ENCODE measurements at places on chromosomes 6 and 20.

GRCh38 chr6:157323966-157324300, 614 bp upstream of the TMEM242 start:
- peak overlapping the region; percentile 98 for H3K4me3 ChIP-seq
- no peaks in the 10 kb centered on the region for H3K36me3 ChIP-seq
- peak; percentile 61 for DNase-seq
- peaks cover 19% of the 10 kb centered on the region for H3K27me3 ChIP-seq

- peaks cover 45% of the 10 kb centered on the region for H3K4me1 ChIP-seq
- peaks cover 62% of the 10 kb centered on the region for H3K36me3 ChIP-seq
- no peak overlapping the region for H3K4me3 ChIP-seq
Observed at GRCh38 chr6:30317913-30318589, 8.7 kb upstream of the TRIM39 start.

GRCh38 chr6:162625846-162626540, 101.6 kb downstream of the PRKN start:
- DNase-seq, result no peak
- H3K36me3 ChIP-seq, result no peaks in the 10 kb centered on the region
- H3K4me3 ChIP-seq, result no peak overlapping the region
- no peak overlapping the region for H3K27ac ChIP-seq
- H3K27me3 ChIP-seq, result no peaks in the 10 kb centered on the region

DNA sequence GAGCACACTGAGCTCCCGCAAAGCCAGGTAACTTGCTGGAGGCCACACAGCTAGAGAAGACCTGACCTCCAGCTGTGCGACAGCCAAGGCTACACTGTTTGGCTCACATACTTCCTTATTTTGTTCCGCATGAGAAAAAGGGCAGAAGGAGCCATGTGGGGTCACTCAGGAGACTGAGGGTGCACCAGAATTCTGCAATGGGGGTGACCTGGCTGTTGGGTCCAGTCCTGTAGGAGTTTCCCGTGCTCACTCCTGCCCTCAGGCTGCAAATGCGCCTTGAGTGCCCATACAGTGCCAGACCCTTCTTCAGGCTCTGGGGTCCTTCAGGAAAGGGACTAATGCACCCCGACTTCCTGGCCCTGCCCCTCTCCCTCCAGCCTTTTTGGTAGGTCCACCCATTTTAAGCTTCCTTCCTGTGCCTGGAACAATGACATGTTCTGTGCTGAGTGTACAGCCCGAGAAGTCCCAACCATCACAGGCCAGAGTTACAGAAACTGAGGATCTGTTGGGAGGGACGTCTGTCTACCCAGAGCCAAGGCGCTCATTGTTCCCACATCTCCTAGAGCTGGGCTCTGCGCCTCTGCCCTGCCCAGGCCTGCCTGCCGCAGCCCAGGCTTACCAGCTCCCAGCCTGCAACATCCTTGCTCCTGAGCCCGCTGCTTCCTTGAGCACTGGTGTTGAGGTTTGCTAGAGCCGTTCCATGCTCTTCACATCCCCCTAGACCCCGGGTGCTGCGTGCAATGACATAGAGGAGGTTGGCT, 33.5 kb upstream of the CD93 start:
- H3K27ac ChIP-seq, result no peak overlapping the region
- no peak overlapping the region for H3K4me3 ChIP-seq
- H3K36me3 ChIP-seq, result no peaks in the 10 kb centered on the region
- H3K4me1 ChIP-seq, result no peaks in the 10 kb centered on the region
- H3K27me3 ChIP-seq, result peaks cover 7% of the 10 kb centered on the region

DNA sequence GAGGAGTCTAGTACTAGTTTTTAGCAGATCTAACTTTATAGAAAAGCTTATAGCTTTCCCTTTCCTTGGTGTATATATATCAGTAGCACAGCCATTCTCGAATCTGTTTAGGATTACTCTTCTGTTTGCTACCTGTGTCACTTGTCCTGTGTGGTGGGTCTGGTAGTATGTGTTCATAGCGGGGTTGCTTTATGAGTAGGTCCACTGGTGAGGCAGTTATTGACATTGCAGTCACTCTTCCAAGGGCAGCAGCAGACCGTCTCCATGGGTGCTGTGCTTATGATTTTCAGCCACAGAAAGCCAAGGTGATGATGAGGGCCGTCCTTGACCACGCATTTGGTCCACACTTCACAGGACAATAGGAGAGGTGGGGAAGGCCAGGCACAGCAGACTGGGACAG, 171.5 kb downstream of the CDKAL1 start:
- DNase-seq, result no peak
- H3K27me3 ChIP-seq, result no peaks in the 10 kb centered on the region
- no peak overlapping the region for H3K27ac ChIP-seq
- H3K36me3 ChIP-seq, result peaks cover 4% of the 10 kb centered on the region
- H3K4me1 ChIP-seq, result peaks cover 22% of the 10 kb centered on the region
- no peak overlapping the region for H3K4me3 ChIP-seq

GRCh38 chr6:170205534-170206316, 85.2 kb downstream of the DLL1 start:
- no peak overlapping the region for H3K4me3 ChIP-seq
- H3K36me3 ChIP-seq, result no peaks in the 10 kb centered on the region
- H3K27ac ChIP-seq, result no peak overlapping the region

- H3K4me3 ChIP-seq, result no peak overlapping the region
- H3K4me1 ChIP-seq, result peaks cover 4% of the 10 kb centered on the region
- no peaks in the 10 kb centered on the region for H3K36me3 ChIP-seq
- H3K27ac ChIP-seq, result no peak overlapping the region
- no peak for DNase-seq
Observed at GRCh38 chr20:45105317-45105716, 4.4 kb upstream of the KCNS1 start.

- no peak overlapping the region for H3K27ac ChIP-seq
- no peak for DNase-seq
- peaks cover 3% of the 10 kb centered on the region for H3K27me3 ChIP-seq
- no peak overlapping the region for H3K4me3 ChIP-seq
- H3K36me3 ChIP-seq, result no peaks in the 10 kb centered on the region
Observed at GRCh38 chr6:139632840-139633239, 258.4 kb upstream of the CITED2 start.

DNA sequence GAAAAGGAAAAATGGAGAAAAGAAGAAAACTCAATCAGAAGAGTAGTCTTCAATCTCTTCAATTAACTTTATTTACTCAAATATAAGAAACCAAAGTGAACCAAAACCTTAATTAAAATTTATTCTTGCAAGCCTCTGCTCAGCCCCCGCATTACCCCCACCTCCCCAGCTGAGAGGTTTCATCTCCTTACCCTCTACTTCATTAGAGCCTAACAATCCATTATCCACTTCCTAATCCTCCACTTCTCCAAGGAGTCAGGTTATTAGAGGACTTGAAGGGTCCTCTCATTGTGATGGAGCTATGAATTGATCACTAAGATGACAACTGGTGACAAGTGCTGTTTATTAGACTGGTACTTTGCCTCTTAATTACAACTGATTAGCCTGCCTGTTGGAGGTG, 956.5 kb downstream of the TFAP2A start:
- no peaks in the 10 kb centered on the region for H3K36me3 ChIP-seq
- no peaks in the 10 kb centered on the region for H3K4me1 ChIP-seq
- no peak overlapping the region for H3K4me3 ChIP-seq
- H3K27me3 ChIP-seq, result no peaks in the 10 kb centered on the region
- no peak for DNase-seq

DNA sequence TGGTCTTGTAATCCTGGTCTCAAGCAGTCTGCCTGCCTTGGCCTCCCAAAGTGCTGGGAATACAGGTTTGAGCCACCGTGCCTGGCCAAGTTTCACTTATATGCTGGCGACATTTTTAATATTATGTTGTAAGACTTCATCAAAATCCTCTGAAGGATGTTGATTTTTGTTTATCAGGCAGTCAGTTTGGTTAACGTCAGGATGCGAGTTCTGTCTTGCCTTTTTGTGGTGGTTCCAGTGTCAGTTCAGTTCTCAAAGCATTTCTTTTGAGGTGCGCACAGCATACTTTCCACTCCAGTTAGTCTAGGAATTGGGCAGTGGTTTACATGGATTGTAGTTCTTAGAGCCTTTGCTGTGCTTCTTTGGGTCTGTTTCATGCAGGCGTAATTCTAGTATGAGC, 24.9 kb downstream of the SCAF8 start:
- no peak for DNase-seq
- peaks cover 24% of the 10 kb centered on the region for H3K36me3 ChIP-seq
- peaks cover 17% of the 10 kb centered on the region for H3K4me1 ChIP-seq
- no peaks in the 10 kb centered on the region for H3K27me3 ChIP-seq
- no peak overlapping the region for H3K27ac ChIP-seq

GRCh38 chr20:62352402-62353288, 14.5 kb downstream of the LAMA5 start:
- no peaks in the 10 kb centered on the region for H3K27me3 ChIP-seq
- no peak for DNase-seq
- H3K4me1 ChIP-seq, result no peaks in the 10 kb centered on the region
- H3K27ac ChIP-seq, result no peak overlapping the region

DNA sequence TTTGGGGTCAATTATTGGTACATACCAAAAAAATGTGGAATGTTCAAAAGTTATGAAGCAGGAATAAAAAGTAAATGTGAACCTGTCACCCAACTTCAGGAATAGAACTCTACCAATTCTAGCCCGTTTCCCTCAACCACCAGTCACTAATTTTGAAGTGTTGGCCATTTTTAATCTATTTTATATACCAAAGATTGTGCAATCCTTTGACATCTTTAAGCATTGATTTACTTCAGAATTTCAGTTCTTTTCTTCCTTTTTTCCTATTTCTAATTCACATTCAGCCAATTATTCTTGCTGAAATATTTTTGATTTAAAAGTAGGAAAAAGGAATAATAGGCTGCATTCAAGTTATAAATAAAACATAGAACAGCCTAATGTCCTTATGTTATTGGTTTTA, 46.9 kb upstream of the SMIM28 start:
- H3K27ac ChIP-seq, result no peak overlapping the region
- no peak overlapping the region for H3K4me3 ChIP-seq

DNA sequence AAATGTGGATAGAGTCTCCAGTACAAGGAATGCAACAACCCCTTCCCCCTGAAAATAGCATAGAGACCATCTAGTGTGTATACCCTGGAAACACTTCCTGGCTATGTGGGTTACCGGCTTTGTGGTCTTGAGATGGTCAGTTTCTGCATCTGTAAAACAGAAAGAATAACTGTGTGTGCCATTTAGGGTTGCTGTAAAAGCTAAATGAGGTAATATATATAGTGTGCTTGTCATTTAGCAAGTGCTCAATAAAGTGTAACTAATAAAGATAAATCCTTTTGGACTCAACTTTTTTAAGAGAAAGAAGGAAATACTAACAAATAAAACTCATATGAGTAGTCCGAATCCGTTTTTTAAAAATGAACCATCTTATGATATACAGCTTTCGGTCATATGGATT, 109.1 kb downstream of the SOBP start:
- no peak overlapping the region for H3K4me3 ChIP-seq
- H3K36me3 ChIP-seq, result no peaks in the 10 kb centered on the region
- DNase-seq, result no peak
- H3K27me3 ChIP-seq, result peaks cover 27% of the 10 kb centered on the region
- no peak overlapping the region for H3K27ac ChIP-seq

DNA sequence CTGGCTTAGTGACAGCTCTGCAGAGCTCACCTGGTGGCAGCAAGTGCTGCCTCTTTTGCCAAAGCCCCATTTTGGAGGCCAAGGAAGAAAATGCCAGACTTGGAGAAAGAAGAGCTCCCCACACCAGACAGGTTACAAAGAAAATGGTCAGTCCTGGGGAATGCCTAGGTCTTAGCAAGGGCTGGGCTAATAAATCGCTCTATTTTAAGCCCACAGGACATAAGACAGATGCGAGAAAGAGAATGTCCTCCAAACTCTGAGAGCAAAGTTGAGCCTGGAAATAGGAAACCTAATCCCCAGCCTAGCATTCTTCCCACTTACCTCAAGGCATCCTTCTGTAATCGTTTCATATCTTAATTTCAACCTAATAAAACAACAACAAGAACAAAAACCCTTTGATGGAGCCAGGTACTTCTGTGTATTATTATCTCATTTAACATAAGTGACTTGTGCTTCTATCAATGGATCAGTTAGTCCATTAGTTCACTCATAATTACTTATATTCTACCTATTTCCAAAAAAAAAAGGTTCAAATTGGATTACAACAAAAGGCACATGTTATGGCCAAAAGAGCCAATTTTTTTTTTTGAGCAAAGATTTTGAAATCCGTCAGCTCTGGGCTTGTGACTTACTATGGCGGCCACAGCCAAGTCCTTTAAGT, 40.4 kb upstream of the FAM83C start:
- no peak overlapping the region for H3K27ac ChIP-seq
- H3K4me1 ChIP-seq, result peaks cover 9% of the 10 kb centered on the region
- no peaks in the 10 kb centered on the region for H3K27me3 ChIP-seq
- no peak overlapping the region for H3K4me3 ChIP-seq
- no peaks in the 10 kb centered on the region for H3K36me3 ChIP-seq
- no peak for DNase-seq

DNA sequence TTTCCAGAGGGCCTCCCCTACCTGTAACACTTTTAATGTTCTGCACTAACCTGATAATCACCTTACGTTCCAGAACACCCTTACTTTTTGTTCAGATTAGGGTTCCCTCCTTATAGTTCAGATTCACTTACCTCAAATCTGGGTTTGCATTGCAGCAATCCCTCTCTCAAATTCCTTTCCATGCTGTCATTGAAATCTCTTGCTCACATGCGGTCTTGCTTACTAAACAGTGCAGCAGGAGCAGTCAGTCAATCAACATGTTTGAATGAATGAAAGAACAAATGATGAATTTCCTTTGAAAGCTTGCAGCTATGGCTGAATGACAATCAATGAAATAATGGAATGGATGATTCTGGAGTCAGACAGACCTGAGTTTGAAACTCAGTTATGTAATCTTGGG, 200.1 kb downstream of the HIVEP2 start:
- DNase-seq, result no peak
- H3K27ac ChIP-seq, result no peak overlapping the region
- H3K27me3 ChIP-seq, result peaks cover 4% of the 10 kb centered on the region
- no peaks in the 10 kb centered on the region for H3K36me3 ChIP-seq
